ENCODE measurements at places on chromosomes 12 and 14.

DNA sequence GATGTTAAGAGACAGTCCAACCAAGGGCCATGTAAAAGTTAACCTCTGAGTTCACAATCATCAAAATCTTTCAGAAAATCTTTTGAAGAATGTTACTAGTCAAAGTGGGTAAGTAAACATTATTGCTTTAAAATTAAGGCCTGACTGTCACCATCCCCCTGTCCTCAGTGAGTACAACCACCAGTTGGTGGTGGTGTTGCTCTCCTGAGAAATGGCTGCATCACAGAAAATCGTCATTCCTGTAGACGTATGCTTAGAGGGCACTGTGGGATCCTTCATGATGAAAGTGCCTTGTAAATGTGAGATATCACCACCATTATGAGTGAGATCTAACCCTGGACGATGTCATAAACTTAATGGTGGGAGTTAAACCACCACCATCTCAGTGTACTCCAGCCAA lies 451.2 kb downstream of the RPS29 start:
- peak; percentile 2 for DNase-seq

GRCh38 chr14:90677484-90678050 lies 138.7 kb downstream of the TTC7B start:
- no peak for DNase-seq

DNA sequence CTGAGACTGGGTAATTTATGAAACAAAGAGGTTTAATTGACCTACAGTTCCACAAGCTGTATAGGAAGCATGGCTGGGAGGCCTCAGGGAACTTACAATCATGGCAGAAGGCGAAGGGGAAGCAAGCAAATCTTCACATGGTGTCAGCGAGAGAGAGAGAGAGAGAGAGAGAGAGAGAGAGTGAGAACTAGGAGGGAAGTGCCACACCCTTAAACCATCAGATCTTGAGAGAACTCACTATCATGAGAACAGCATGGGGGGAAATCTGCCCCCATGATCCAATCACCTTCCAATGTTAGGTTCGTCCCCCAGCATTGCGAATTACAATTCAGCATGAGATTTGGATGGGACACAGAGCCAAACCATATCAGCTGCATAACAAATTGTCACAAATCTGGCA lies 96.7 kb downstream of the CHST11 start:
- DNase-seq = no peak

- no peak for DNase-seq
Observed at GRCh38 chr12:130952171-130952954, 1.3 kb upstream of the ADGRD1 start.
